ENCODE measurements at places on chromosomes 12 and 14. TPM values are rescaled to one million over a fixed set of nuclear protein-coding genes. Genes with fewer than 3 reads are reported as not detected.

Gene TAS2R30
- polyA plus RNA-seq = not detected

Gene NANOG
- 0.02 TPM for polyA plus RNA-seq

Gene AMN
- polyA plus RNA-seq = not detected

Gene CCDC196
- polyA plus RNA-seq = not detected

Gene SLCO1B1
- polyA plus RNA-seq = not detected

Gene A2ML1
- not detected for polyA plus RNA-seq

Gene SARNP
- polyA plus RNA-seq = 172 TPM

Gene ARHGAP9
- polyA plus RNA-seq = 0.08 TPM

Gene RNU4-1
- not detected for polyA plus RNA-seq

Gene TBX3
- polyA plus RNA-seq = 19.9 TPM

Gene SLC5A8
- polyA plus RNA-seq = not detected

Gene PDZRN4
- not detected for polyA plus RNA-seq

Gene DNAJC22
- polyA plus RNA-seq = 2.4 TPM

Gene KLRC2
- polyA plus RNA-seq = not detected

Gene ETFBKMT
- polyA plus RNA-seq = 2.8 TPM

Gene BEST3
- not detected for polyA plus RNA-seq

Gene BRI3BP
- polyA plus RNA-seq = 4.9 TPM

Gene CNOT2
- polyA plus RNA-seq = 96.3 TPM

Gene MFAP5
- 18.6 TPM for polyA plus RNA-seq

Gene KCNC2
- not detected for polyA plus RNA-seq

Gene ESRRB
- polyA plus RNA-seq = 0.03 TPM

Gene KRT73
- not detected for polyA plus RNA-seq

Gene DUSP6
- polyA plus RNA-seq = 7.0 TPM

Gene NTF3
- 11.2 TPM for polyA plus RNA-seq

Gene FSCB
- polyA plus RNA-seq = not detected

Gene PRH2
- 0.14 TPM for polyA plus RNA-seq

Gene NACA
- 1,242 TPM for polyA plus RNA-seq

Gene GPR137C
- polyA plus RNA-seq = 0.37 TPM

Gene KLRB1
- not detected for polyA plus RNA-seq

Data from fibroblast of lung (primary cell).